ENCODE measurements at places on chromosomes 1 and 21. TPM values are rescaled to one million over a fixed set of nuclear protein-coding genes. Genes with fewer than 3 reads are reported as not detected.
A peak's percentile ranks its signal among the peaks of the same experiment; 100 is the strongest.

AMPD1 gene
- polyA plus RNA-seq = 90.8 TPM

DNA sequence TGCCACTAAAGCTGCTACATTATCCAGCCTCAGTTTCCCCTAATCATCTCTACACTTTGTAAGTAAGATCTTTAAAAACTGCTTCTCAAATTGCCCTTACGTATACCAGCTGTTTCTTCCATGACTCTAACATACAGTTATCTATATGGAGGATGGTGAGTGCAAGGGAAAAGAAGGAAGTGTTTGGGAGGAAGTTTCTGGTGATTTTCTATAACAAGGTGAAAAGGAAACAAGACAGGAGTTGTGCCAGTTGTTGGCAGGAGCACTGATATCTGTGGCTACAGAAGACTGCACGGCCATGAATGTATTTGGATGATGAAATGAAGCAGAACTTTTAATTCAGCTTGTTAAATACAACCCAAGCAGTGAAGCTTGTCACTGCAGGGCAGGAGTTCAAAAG is 32.3 kb upstream of the NHLH2 start:
- no peak for DNase-seq

- no peak for DNase-seq
These were observed 13.5 kb downstream of the ATP1A2 start for GRCh38 chr1:160129046-160129445.

DNA sequence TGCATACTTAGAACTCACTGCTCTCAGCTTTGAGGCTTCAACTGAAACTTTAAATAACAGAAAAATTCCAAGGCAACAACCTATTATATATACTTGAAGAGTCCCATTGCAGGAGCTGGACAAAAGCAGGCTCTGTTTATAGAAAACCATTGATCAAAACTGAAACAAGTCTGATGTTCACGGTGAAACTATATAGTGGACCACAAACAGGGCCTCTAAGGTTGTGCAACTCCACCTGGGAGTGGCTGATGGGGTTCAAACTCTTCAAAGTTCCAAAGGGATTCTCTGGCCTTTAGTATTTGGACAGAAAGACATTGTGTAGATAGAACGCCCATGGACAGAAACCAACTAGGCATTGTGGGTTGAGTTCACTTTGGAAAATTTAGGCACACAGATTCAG is 140.3 kb downstream of the ZC3H11B start:
- no peak for DNase-seq

DNA sequence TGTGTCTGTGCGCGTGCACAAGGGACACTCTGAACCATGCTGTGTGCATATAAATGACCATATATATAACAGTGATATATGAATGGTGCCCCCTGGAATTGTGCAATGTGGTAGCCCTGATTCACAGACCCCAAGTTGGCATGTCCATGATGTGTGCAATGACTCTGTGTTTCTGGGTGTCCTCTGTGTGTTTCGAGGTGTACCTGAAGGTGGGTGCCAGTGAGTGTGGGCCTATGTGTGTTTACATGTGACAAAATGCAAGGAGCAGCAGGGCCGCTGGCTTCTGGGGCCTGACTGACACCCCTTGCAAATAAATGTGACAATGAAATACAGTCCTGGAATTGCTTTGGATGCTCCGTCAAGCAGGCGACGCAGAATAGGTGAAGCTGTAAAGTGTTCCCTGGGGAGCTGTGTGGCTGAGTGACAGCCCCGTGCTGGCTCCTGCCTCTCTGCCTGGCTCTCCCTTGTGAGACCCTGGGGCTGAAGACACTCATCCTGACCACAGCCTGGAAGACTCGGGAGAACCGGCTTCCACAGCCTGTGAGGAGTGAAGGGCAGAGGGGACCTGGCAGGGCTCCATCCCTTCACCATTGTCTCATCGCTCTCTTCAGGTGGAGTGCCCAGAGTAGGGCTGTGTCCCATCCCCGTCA is 38.2 kb upstream of the CSF3R start:
- DNase-seq = no peak

DNA sequence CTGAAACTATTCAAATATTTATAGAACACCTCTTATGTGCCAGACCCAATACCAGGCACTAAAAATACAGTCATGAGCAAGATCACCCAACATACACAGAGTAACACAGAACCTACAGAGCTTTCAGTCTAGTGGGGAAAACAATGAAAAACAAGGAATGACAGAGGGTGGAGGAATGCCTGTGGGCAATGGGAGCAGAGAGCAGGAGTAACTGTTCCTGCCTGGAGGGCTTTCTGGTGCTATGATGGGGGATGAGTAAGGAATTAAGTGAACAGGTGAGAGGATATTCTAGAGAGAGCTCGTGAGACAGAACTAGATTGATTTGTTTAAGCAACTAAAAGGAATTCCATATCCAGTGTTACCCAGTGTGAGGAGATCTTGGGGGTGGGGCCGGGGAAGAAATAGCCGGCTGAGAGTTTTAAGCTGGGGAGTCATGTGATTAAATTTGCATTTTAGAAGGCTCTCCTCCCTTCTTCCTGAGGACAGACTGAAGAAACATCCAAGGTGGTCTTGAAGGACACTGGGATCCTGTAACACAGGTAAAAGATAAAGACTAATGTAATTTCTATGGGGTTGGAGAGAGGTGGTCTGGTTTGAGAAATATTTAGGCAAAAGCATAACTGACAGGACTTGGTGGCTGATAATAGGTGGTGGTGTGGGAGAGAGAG is 2.1 kb upstream of the CD53 start:
- no peak for DNase-seq

GRCh38 chr1:89780721-89781120 is 40.1 kb upstream of the LRRC8D start:
- DNase-seq = peak; percentile 49

GRCh38 chr1:64421377-64421776 is 48.6 kb upstream of the CACHD1 start:
- DNase-seq = no peak
